ENCODE measurements at places on chromosomes 1 and 21.

DNA sequence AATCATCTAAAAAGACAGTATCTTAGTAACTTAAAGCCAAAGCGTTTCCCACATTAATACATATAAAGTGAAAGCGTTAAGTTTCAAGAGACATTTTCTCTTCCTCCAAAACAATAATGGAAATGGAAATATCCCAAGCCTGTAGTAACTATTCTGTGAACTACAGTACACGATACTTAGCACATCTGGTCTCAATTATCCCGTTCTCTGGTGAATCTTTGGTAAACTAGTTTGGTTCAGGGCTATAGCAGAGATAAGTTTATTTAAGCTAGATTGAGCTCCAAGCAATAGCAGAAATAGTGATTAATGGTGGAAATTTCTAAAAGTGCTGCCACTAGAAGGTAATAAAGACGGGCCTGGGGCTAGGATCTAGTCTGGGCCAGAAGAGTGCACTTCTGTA lies 55.2 kb downstream of the PCNX2 start:
- DNase-seq: no peak

DNA sequence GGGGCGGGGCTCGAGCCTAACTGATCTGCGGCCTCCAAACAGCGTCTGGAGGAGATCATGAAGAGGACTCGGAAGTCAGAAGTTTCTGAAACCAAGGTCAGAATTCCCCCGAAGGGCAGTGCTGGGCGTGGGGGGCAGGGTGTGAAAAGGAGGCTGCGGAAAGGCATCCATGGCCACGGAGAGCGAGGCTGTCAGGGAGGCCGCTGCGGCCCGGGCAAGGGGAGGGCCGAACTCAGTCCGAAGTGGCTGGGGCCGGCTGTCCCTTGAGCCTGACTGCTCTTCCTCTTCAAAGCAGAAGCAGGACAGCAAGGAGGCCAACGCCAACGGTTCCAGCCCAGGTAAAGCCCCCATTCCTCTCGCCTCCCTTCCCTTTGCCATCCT lies 23.2 kb downstream of the MAP7D1 start:
- no peak for DNase-seq

DNA sequence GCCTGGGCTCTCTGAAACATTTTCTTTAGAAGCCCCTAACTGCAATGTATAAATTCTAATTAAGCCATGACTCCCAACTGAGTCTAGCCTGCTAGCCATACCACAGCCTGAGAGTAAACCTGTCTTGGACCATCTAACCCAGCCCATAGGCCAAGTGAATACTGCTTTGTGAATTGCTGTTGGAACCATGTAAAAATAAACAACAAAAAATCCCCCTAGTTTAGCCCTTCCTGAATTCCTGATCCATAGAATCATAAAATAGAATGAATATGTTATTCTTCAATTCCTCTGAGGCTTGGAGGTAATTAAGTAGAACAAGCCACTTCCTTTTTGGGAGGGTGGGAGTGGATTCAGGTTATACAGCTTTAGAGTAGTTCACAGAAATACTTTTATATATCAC lies 1496.4 kb downstream of the MRPL39 start:
- no peak for DNase-seq

DNA sequence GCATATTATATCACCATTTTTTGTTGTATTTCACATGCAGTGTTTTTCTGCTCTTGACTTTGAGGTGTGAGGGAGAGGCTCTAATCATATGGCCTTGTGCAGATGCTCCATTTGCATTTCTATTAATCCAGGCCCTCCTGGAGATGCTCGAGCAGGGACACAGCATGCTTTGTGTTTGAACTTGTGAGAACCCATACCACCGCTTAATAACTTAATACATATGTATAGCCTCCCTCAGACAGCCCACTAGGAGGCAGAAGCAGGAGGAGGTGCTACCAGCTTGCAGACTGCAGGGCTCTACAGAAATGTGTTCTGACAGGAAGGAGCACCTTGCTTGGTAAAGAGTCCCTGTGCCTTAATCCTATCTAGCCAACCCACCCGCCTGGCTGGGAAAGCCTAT lies 155.2 kb downstream of the BARHL2 start:
- no peak for DNase-seq

DNA sequence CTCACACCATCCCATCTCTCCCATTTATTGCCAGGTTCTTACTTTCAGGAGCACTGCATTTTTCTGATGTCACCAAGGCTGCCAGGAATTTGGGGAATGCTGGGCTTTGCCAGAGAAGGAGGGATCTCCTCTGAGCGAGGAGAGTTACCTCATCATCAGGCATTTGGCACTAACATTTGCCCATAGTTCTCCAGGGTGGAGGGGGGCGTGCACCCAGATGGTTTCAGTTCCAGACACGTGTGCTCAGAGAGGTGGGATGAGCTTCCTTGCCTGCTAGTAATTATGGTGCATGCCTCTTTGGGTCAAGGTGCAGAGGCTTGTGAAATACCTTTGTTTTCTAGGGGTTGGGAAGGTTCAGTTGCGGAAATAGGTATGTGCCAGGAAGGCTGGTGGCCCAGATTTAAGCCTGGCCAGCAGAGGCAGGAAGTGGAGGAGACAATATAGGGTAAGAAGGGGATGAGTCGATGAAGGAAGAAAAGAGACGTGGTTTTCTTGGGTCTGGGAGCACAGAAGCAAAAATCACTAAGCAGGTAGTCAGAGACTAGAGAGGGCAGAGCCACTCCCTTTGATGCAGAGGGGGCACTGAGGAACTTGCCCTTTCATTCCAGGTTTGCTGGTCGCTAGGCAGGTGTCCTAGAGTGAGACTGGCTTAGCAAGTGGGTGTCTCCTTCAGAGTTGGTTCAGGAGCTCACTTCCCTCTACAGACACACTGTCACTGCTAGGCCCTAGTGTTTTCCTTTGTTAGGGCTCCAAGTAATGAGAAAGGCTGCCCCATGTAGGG lies 7.2 kb downstream of the TUFT1 start:
- no peak for DNase-seq

- DNase-seq: no peak
Measured at GRCh38 chr1:37290718-37291117, 183.7 kb upstream of the ZC3H12A start.

DNA sequence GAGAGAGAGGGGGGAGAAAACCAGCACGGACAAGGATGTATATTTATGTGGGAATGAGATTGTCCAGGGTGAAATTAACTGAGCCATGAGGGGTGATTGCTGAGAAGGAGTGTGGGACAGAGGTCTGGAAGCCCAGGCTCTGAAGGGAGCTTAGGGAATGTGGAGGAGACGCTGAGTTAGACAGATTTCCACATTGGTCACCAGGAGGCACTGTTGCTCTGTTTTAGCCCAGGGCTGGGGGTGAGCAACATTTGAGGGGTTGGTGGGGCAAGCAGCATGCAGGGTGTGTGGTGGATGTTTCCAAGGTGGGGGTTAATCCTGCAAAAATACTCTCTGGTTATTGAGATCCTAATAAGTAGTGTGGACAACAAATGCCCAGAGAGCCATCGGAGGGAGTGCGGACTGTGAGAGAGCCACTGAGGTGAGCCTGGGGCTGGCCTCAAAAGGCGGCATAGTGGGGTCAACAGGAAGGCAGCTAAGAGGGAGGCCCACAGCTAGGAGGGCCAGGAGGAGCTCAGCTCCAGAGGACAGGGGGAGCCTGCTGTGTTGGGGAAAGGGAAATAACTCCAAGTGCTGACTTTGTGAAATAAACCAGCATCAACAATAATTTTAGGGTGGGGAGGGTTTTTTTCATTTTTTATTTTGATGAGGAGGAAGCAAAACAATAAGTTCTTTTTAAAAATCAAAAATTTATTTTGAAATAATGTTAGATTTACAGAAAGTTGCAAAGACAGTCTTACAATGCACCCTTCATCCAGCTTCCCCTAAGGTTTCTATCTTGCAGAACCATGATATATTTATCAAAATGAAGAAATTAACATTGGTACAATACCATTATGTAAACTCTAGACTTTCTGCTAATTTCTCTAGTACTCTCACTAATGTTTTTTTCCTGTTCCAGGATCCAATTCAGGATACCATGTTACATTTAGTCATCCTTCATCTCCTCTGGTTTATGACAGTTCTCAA lies 82.8 kb upstream of the CD34 start:
- DNase-seq: no peak

All from activated T-helper 9 cell treated with anti-CD3 and anti-CD28 coated beads, Interleukin-2, amount 50 U/mL, for 16 hours (primary cell).